Suppressor macrophage (primary cell): ENCODE measurements at places on chromosomes 12 and 14.

GRCh38 chr14:79090641-79091180, 920.5 kb downstream of the NRXN3 start:
- no peak for DNase-seq

DNA sequence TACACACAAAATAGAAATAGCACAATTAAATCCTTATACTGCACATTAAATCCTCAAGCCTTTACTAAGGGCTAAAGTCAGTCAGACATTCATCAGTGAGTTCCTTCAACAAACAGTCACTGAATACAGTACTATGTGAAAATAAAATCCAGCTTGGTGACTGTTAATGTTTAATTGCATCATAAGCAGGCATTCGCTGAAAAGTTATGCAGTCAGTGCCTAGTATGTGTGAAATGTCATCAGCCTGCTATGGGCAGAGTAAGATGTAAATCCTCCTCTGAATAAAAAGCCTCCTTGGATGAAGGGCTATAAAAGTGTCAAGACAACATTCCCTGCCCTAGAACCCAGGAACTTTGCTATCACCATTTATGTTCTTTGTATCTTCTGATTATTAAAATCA, 116.4 kb downstream of the PRICKLE1 start:
- no peak for DNase-seq

- DNase-seq, result peak; percentile 3
Measured at GRCh38 chr14:39060818-39061437, 42.1 kb downstream of the SEC23A start.

DNA sequence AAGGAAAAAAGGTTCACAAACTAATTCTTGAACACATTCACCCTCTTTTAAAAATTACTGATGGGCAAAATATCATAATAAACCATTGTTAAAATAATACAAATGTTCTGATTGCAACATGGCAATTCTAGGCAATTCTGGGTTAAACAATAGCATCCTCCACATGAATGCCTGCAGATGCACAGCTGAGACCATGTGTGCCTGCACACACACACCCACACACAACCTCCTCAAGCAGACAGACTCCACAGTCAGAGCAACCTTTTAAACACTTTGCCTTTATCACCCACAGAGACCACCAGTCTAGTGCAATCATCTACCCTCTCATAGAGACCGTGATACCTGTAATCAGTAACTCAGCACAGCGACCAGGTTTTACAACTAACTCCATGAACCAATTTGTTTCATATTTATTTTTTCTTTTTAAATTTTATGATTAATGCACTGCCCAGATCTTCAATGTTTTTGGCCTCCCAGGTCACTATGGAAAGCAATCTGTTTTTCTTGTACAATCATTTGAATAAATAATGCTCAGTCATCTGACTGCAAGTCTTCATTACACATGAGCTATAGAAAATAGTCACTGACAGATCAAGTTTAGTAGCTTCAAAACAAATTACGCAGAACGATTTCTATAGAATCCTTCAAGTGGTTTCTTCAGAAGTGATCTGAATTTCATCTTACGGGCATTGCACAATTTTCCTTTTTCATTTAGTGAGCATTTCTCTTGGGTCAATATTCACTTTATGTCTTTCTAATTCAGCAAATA, 105.8 kb downstream of the PRKD1 start:
- no peak for DNase-seq

DNA sequence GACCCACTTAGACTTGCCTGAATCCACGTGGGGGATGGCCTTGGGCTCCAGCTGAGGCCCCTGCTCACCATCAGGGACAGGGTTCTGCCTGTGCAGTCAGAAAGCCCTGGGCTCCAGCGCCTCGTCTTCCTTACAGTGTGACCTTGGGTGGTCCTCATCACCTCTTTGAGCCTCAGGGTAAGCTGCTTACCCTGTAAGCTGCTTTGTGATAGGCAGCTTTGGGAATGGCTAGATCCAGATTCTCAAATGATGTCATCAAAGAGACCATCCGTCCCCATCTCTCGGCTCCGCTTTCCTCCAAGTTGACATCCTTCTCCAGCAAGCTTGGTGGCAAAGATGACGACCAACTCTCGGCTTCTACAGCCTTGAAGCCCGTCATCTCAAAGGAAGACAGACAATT, 127.0 kb downstream of the ADCK1 start:
- no peak for DNase-seq

DNA sequence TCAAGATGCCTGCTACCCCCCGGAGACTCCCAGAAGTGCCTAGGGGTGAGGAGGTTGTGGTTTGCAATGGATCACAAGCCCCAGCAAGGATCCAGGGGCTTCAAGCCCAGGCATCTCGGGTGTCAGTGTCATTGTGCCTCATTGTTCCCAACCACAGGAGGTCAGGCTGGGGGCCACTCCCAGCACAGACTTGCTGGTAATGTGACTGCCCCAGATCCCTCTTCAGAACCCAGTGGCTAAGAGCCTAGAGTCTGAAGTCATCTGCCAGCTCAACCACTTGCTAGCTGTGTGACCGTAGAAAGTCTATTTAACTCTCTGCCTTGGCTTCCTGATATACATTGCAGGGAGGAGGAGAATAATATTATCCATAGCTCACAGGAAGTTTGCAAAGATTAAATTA, 7.7 kb upstream of the ASB2 start:
- no peak for DNase-seq

GRCh38 chr14:73961192-73961591, 11.1 kb downstream of the COQ6 start:
- DNase-seq, result no peak

GRCh38 chr12:99027461-99027860, 382.4 kb downstream of the APAF1 start:
- DNase-seq, result no peak

GRCh38 chr12:119229837-119230236, 51.1 kb downstream of the HSPB8 start:
- peak; percentile 5 for DNase-seq

- DNase-seq, result peak; percentile 59
Measured at GRCh38 chr14:89681086-89682018, 264.3 kb upstream of the FOXN3 start.

DNA sequence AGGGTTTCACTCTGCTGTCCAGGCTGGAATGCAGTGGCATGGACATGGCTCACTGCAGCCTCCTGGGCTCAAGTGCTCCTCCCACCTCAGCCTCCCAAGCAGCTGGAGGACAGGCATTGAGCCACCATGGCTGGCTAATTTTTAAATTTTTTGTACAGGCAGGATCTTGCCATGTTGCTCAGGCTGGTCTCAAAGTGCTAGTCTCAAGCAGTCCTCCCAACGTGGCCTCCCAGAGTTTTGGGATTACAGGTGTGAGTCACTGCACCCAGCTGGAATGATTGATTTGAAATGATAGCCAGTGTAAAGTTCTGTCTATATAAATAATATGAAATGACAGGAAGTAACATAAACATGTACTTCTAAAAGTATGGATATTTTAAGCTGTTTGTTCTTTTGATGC, 172.7 kb downstream of the FUT8 start:
- DNase-seq, result no peak

DNA sequence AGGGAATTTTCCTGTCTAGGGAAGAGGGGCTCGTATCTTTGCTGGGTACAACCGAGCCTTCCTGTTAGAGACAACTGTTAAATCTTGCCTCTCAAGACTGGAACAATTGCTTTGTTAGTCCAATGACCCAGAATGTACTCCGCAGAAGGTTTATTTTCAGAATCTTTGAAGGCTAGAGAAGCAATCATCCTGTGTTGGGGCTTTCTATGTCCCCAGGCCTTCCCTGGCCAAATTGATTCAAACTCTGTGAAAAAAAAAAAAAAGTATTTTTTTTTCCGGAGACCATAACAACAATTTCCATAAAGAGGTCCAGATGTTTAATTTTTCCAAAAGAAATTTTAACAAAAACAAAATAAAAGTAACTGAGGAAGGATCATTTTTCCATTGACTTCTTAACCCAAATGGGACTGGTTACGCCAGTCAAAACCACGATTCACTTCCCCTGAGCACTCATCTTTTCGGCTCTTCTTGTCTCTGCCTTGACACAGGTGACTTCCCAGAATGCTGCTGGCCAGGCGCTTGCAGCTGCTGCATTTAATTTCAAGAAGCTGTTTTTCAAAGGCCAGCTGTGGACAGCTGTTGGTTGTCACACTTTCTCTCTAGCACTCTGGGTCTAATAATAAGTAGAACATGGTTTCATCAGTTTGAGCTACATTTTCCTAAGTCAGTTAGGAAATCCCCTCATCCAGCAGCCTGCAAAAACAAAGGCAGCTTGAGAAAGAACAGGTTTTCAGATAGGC, 81.6 kb upstream of the MANSC4 start:
- no peak for DNase-seq

GRCh38 chr12:125406131-125406530, 340.9 kb downstream of the AACS start:
- DNase-seq, result no peak

DNA sequence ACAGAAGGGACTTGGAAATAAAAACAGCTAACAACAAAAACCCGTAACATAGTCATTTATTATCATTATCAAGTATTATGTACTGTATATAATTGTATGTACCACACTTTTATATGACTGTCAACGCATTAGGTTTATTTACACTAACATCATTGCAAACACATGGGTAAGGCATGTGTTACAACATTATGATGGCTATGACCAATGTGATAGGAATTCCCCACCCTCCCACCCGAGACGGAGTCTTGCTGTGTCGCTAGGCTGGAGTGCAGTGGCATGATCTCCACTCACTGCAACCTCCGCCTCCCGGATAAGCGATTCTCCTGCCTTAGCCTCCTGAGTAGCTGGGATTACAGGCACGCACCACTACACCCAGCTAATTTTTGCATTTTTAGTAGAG, 82.6 kb downstream of the ERC1 start:
- no peak for DNase-seq

- peak; percentile 13 for DNase-seq
Measured at GRCh38 chr12:56271031-56271430, 4.3 kb downstream of the COQ10A start.

GRCh38 chr12:30911207-30911606, 15.3 kb upstream of the TSPAN11 start:
- DNase-seq, result no peak

- DNase-seq, result no peak
Measured at GRCh38 chr14:74348735-74349463, 628 bp downstream of the VRTN start.

DNA sequence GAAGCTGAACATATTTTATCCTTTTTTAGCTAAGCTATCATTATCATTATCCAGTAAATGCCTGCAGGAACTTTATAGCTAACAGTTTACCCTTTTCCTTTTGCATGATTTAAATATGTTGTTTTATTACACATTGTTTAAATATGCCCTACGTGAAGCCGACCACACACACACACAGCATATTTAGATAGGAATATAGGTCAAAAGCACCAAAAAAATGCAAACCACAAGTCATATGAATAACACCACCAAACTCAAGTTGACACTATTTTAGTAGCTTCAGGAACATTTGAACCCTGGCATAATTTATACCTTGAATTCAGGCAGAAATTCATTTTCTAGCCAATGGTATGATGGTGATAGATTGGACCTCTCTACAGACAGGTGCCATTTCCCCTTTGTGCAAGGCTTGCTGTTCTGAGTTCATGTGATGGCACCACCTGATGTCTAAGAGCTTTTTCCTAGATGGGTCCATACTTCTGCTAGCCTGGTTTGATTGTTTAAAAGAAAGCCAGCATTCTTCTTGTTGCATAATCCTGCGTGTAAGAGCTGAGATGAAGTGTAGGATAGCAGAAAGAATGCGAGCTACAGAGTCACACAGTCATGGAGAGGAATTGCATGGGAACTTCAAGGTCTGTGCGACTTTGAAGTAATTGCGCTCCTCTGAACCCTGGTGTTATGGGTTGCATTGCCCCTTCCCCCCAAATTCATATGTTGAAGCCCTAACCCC, 454.8 kb upstream of the SOX5 start:
- DNase-seq, result no peak

- peak; percentile 78 for DNase-seq
Measured at GRCh38 chr14:65290830-65291229, 121.7 kb upstream of the FUT8 start.

DNA sequence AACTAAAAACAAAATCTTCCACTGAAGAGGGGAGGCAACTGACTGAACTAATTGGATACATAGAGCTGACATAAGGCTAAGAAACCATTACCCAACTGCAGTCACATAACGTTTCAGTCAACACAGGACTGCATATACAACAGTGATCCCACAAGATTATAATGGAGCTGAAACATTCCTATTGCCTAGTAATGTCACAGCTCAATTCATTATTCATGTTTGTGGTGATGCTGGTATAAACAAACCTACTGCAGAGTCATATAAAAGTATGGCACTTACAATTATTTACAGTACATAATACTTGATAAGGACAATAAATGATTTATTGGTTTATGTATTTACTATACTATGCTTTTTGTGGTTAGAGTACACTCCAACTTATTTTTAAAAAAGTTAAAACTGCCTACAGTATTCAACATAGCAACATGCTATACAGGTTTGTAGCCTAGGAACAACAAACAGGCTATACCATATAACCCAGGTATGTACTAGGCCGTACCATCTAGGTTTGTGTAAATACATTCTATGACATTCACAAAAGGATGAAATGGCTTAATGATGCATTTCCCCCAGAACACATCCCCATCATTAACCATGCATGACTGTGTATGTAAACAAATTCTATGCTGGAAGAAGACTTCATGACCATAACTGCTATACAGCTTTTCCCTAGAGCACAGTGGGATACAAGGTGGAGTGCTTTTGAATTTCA, 4.3 kb downstream of the NAP1L1 start:
- no peak for DNase-seq

- DNase-seq, result peak; percentile 72
Measured at GRCh38 chr12:54561164-54561563, 11.8 kb downstream of the PDE1B start.

- no peak for DNase-seq
Measured at GRCh38 chr12:52496590-52497071, 3.6 kb upstream of the KRT6A start.

DNA sequence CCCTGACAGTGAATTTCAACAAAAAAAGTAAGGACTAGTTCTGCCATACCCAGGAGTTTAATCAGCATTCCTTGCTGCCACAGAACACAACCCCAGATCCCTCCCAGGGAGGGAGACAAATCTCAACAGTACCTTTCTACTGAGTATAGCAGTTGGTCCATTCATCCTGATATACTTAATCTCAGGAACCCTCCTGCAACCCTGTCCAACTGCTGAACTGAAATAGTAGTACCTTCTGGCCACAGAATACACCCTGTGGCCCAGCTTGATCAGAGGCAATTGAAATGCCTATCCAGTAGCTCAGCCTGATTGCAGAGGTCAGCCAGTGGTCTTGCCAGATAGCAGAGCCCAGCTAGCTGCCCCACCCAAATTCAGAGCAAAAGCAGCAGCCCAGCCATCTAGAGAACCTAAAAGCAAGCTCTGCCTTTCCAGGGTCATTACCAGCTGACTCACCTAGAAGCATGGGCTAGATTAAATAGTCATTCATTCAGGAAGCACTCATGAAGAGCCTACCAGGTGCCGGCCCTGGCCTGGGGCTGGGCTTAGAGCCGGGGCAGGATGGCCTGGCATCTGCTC, 40.0 kb upstream of the RHOJ start:
- DNase-seq, result no peak

DNA sequence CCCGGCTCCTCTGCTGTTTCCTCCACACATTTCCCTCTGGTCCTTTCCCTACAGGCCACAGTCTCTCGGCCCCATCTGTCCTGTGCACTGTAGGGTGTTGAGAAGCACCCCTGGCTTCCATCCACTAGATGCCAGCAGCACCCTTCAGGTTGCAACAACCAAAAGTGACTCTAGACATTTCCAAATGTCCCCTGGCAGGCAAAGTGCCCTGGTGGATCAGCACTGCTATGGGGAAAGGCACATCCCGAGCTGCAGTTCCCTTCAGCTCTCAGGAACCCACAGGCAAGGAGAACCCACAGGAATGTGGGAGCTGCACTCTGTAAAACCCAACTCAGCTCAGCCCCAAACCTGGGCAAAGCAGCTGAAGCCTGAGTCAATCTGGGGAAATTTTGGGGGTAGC, 77.0 kb downstream of the RBM19 start:
- no peak for DNase-seq
